Stimulated activated CD4-positive, alpha-beta T cell treated with anti-CD3 and anti-CD28 coated beads, Interleukin-15, amount 100 ng/mL, for 1 hour (primary cell): ENCODE measurements at places on chromosomes 11 and 22.

- DNase-seq, result no peak
Measured at GRCh38 chr11:47532597-47533213, 20.2 kb downstream of the CELF1 start.

GRCh38 chr11:1199751-1200610 is 22.9 kb upstream of the MUC5B start:
- DNase-seq, result no peak

DNA sequence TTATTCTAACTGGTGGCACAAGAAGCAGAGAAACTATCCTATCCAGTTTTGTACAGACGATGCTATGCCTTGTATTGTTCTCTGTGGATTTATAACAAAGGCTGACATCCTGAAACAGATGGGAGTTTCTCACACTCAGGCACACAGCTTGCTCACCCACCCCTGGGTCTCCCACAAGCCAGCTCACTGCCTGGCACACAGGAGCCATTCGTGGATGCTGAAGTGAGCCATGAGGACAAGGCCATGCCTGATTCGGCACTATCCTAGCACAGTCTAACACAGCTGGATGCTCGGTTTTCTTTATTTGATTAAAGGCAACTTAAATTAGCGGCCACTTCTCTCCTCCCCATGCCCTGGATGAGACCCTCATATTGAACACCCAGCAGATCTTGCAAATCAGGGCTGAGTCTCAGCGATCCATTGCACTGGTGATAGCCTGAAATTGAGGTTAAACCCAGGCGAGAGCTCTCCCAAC is 25.7 kb upstream of the TMPRSS4 start:
- DNase-seq, result no peak

DNA sequence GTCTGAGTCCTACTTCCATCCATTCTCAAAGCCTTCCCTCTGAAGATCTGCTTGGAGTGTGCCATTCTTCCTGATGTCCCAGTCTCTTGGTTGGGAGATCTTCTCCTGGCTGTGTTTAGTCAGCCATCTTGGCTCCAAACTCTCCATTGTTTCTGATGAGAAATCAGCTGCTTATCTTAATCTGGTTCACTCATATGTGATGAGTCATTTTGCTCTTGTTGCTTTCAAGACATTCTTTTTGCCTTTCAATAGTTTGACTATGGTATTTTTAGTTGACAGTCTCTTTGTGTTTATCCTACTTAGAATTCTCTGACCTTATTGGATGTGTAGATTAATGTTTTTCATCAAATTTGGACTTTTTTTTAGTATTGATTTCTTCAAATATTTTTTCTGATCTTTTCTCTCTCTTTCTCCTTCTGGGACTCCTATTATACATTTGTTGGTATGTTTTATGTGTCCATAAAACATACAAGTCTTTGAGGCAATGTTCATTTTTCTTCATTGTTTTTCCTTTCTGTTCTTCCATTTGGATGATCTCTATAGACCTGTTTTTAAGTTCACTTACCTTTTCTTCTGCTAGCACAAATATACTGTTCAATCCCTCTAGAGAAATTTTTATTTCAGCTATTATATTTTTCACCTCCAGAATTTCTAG is 77.2 kb upstream of the CLPB start:
- DNase-seq, result no peak

- no peak for DNase-seq
Measured at GRCh38 chr11:126959700-126960099, 40.9 kb downstream of the KIRREL3 start.

DNA sequence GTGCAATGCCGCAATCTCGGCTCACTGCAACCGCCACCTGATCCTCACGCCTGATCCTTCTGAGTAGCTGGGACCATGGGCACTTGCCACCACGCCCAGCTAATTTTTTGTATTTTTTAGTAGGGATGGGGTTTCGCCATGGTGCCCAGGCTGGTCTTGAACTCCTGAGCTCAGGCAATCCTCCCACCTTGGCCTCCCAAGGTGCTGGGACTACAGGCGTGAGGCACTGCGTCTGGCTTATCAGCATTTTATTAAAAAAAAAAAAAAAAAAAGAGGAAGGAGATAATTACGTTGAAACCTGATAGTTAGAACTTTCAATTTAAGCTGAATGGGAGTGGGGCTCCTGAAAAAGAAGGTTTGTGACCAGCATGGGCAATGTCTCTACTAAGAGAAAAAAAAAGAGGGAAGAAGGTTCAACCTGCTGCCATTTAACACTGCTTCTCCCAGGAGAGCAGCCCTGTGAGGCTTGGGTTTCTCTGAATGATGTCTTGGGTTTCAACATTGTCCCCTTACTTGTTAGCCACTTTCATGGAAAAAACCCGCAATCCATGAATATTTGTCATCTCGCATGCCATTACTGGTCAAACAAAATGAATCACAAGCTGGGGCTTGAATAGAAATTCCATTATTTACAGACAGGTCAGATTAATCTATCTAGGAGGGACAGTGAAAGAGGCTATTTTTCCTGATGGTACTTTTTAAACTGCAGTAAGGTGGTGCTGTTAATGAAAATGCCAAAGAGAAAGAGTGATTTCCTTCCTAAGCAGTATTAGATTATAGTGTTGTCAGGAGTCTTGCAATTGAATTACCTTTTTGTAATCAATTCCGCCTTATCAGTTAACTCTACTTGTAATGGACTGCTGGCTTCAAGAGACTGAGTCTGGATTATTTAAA is 72.5 kb downstream of the PACS1 start:
- no peak for DNase-seq

- DNase-seq, result no peak
Measured at GRCh38 chr11:32280339-32280738, 155.0 kb downstream of the WT1 start.

GRCh38 chr11:93199616-93200015 is 1.8 kb upstream of the SLC36A4 start:
- no peak for DNase-seq

DNA sequence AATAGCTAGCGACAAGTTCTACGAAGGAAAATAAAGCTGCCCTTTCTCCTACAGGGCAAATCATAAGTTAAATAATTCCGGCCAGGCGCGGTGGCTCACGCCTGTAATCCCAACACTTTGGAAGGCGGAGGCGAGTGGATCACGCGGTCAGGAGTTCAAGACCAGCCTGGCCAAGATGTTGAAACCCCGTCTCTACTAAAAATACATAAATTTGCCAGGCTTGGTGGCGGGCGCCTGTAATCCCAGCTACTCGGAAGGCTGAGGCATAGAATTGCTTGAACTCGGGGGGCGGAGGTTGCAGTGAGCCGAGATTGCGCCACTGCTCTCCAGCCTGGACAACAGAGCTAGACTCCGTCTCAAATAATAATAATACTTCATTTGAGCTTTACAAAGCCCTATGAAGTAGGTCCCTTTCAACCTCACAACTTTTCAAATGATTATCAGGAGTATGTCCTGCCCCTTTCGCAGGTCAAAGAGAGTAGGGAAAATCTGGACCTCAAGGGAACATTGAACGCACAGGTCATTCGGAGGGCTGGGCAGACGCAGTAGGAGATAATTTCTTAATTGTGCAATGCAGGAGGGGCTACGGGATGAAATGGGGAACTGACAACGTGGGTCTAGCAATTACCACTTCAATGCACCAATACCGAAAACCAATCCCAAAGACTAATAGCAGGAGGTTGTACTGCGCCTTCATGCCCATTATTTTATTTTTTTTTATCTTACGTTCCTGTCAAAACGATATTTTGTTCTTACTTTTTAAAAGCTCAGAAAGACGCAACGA is 590 bp downstream of the COMMD9 start:
- DNase-seq, result no peak

GRCh38 chr11:118224511-118225188 is at the start of gene JAML:
JAML (minus strand) TSS chr11:118225011; CDS start chr11:118214866, 10,145 bp downstream.
- DNase-seq, result peak; percentile 35

- DNase-seq, result no peak
Measured at GRCh38 chr22:40434106-40434505, 63.7 kb downstream of the SGSM3 start.
